ENCODE measurements at places on chromosomes 2 and 18.

DNA sequence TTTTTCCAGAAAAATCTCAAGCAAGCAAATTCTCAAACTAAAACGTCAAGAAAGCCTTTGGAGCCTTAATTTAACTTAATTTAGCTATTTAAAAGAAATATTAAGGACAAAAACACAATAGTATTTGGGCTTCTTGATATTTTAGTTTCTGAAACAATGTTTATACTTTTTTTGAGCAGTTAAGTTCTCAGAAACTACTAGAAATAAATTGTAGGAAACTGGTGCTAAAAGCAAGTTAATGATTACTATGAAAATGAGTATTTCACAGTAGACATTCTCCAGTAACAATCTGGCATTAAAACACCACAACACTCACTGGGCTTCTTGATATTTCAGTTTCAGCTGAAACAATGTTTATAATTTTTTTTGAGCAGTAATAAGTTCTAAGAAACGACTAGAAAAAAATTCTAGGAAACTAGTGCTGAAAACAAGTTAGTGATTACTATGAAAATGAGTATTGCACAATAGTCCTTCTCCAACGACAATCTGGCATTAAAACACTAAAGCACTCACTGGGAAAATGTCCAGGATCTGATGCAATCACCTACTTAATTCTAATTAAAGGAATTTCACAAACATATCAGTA is 45.1 kb downstream of the TRAK2 start:
- peak; percentile 35 for DNase-seq

DNA sequence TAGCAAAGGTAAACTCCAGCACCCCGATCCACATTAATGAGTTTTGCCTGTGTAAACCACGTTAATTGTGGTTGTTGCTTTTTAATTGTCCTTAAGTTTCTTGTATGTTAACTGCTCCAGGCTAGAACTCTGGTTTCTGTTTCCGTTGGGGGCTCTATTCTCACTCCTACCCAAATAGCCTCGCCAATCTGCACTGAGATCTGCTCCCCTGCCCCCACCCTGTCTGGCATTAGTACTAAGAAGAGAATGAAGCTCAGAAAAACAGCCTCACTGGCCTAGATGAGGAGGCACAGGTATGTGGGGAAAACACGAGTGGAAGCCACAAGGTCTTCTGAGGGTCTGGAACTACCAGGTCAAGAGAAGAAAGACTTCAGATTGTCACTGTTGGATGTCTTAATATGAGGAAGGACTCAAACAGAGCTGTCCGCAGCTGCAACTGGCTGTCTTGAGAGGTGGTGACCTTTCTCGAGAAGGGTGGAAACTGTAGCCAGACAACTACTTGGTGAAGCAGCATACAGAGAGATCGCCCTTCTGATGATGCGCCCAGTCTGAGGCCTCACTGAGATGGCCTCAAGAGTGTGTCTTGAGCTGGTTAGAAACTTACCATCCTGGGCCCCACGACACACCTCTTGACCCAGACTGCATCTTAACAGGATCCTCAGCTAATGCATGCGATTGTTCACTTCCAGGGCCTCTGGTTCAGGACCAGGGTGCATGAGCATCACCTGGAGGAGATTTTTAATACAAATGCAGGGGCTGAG is 73.1 kb downstream of the TGOLN2 start:
- DNase-seq: no peak

DNA sequence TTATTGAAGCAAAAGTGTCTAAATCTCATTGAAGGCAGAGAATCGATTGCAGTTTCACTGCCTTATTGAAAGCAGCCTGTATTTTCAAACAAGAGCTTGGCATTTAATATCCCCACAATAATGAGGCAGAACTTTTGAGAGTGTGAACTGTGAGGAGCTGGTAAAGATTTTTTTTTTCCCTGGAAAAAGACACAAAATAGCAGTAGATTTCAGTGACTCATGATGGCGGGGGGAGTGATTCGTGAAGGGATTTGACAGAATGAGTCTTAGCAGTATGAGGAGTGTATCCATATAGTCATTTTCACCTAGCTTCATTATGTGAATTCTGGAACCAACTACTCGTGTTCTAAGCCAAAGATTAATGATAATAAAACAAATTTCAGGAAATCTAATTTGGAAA is 242.9 kb downstream of the ARL6IP6 start:
- peak; percentile 5 for DNase-seq

GRCh38 chr2:65128297-65129190 is 1.4 kb downstream of the RAB1A start:
- peak; percentile 17 for DNase-seq

- no peak for DNase-seq
These were observed 30.1 kb downstream of the CAPN14 start for GRCh38 chr2:31187166-31187565.

DNA sequence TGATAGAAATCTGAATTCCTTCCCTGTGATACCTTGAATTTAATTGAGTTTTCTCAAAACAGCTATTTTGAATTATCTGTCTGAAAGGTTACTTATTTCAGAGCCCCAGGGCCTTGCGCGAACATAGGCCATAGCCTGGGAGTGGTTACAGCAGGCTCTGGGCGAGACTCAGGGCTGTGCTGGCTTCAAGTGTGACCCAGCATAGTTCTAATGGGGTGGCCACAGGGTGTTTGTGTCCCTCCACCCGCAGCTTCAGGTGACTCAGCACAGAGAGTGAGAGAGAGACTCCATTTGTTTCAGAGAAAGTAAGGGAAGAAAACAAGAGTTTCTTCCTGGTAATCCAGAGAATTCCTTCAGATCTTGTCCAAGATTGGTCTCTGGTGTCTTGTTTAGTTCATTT is 137.9 kb upstream of the POU3F3 start:
- DNase-seq: no peak

GRCh38 chr18:11740461-11740860 is 51.4 kb downstream of the GNAL start:
- DNase-seq: no peak

GRCh38 chr2:175449616-175450015 is 268.1 kb upstream of the ATP5MC3 start:
- peak; percentile 10 for DNase-seq

DNA sequence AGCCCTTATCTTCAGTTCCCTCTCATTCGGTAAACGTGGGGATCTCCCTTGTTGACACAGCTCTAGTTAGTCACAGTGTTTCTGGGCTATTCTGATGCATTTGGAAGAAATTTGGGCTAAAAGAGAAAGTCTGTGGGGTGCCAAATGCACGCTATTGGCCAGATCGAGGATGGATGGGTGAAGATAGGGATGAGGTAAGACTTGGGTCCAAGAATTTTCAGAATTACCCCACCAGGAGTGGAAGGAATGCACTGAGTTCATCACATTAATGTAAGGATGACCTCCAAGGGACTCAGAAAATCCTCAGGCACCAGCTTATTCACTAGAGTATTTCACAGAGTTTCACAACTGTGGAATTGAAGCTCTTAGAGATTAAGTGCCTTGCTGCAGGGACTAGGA is 49.3 kb downstream of the NRP2 start:
- DNase-seq: peak; percentile 42

- no peak for DNase-seq
These were observed 83.7 kb upstream of the CTDP1 start for GRCh38 chr18:79595876-79596374.

GRCh38 chr2:58476556-58476955 is 235.4 kb upstream of the FANCL start:
- DNase-seq: no peak

GRCh38 chr18:66560094-66560493 is 43.8 kb downstream of the CDH19 start:
- peak; percentile 19 for DNase-seq

GRCh38 chr2:148362144-148362796 is 282.3 kb upstream of the EPC2 start:
- DNase-seq: no peak

DNA sequence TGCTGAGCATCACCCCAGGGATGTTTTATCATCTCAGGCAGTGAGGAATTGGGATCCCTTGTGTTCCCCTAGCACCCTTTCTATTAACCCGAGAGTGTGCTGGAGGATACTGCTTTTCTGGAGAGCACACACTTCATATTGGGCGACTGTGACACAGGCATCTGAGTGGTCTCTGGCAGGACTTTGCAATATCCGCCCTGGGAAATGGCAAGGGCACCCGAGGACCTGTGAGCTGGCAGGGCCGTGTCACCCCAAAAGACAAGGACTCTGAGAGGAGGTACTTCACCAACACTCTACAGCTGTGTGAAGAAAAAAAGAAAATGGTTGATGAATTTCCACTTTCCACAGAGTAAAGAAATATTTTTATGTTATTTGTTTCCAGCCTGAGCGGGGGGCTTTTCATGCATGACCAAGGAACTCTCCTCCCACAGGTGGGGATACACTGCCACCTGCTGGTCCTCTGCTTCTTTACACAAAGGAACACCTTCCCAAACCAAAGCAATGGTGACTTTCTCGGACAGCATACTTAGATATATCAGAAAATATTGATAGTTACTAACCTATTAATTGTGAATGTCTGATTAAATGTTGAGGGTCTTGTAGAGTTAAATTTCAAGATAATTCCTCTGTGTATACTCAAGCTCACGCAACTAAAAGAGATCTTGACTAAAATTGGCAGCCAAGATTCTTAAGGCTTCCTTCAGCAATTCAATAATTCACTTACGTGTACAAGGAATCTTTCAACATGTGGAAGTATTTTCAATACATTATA is 45.9 kb upstream of the REG3G start:
- peak; percentile 52 for DNase-seq

- no peak for DNase-seq
These were observed 76.9 kb upstream of the AGAP1 start for GRCh38 chr2:235416858-235417499.

GRCh38 chr18:74139888-74140287 is 7.7 kb downstream of the FBXO15 start:
- peak; percentile 40 for DNase-seq

GRCh38 chr2:69340101-69340775 is 46.8 kb downstream of the GFPT1 start:
- no peak for DNase-seq

DNA sequence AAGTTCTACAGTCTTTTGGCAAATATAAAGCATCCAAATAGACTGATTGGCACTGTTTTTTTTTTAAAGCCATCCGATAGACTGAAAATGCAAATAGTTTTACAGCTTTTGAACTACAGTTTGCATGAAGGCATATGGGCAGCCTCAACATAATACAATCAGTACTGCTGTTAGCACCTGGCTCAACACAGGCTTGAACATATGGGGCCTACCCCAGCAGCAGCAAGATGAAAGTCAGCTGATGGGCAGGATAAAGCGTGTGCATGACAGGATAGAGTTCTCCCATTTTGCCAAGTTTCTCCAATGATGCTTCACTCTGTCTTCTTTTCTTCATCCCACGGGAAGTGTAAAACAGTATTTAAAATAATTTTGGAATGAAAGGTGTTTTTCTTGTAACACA is 1.3 kb upstream of the AKAIN1 start:
- no peak for DNase-seq

GRCh38 chr2:185771396-185771795 is 32.8 kb downstream of the FSIP2 start:
- DNase-seq: no peak

DNA sequence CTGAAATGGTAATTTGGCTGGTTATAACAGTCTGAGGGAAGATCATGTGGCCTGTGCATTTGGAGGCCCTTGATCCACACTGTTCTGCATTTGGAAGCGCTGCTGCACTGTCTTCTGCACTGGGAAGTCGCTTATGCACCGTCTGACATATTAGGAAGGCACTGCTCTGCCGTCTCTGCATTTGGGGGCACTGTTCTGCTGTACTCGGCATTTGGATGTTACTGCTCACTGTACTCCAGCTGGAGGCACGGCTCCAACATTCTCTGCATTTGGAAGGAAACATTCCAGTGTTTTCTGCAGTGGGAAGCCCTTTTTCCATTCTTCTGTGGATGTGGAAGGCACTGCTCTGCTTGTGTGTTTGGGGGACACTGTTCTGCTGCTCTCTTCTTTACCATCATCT is 9.6 kb upstream of the PROM2 start:
- no peak for DNase-seq

- DNase-seq: no peak
These were observed 93.6 kb downstream of the LIPG start for GRCh38 chr18:49655266-49656072.

GRCh38 chr2:55012672-55013484 is 37.4 kb downstream of the RTN4 start:
- DNase-seq: no peak

DNA sequence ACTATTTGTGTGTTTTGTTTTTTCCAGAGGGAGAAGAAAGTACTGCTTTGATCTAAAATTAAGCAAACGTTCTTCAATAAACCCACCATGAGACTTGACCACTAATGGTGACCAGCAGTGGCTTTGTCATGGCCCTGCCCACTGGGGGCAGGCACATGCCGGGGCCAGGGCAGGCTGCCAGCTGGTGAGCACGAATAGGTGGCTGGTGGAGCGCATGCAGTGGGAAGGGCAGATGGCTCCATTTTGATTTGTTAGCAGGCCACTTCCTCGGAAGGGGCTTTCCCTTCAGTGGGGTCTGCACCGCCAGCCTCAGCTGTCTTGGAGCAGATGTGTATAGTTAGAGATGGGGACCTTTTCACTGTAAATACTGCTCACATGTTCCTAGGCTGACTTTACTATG is 277.1 kb downstream of the SOX11 start:
- no peak for DNase-seq

GRCh38 chr2:193187816-193188215 is 993.1 kb upstream of the TMEFF2 start:
- no peak for DNase-seq

GRCh38 chr2:26235089-26235488 is 9.3 kb downstream of the HADHA start:
- no peak for DNase-seq

GRCh38 chr2:67994716-67995115 is 68.1 kb downstream of the C1D start:
- DNase-seq: no peak

GRCh38 chr18:53796040-53796729 is 428.3 kb downstream of the MBD2 start:
- DNase-seq: peak; percentile 76

GRCh38 chr2:1321321-1321720 is 91.9 kb upstream of the TPO start:
- no peak for DNase-seq

DNA sequence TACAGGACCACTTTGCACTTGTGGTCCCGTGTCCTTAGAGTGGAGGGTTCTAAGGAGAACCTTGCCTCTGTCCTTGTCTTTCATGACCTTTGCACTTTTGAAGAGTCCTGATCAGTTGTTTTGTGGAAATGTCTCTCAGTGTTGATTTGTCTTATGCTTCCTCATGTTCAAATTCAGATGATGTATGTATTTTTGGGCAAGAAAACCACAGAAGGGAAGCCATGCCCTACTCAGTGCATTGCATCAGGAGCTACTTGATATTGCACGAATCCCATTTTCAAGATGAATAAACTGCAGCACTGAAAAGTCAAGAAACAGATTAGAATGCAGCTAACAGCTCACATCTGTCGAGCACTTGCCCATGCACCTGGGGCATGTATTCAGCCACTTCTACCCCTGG is 152.2 kb downstream of the INHBB start:
- no peak for DNase-seq

- DNase-seq: no peak
These were observed 82.8 kb downstream of the MARCHF4 start for GRCh38 chr2:216289470-216289869.

DNA sequence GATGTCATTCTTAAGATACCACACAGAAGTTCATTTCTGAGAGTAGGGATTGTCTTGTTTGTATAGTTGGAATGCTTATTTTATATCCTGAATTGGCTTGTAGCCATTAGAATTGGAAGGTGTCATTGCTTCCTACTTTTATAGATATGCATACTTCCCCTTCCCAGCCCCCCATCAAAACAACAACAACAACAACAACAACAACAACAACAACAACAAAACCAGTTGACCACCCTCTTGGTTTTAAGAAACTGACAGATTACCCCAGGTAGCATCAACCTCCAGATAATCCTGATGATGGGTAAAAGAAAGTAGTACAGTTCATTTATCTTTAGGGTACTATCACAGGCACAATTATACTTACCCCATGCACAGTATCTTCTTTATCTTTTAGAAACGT is 20.0 kb downstream of the PHLPP1 start:
- no peak for DNase-seq

All from A172 (cell line).